ENCODE measurements at places on chromosomes 12 and 14. TPM values are rescaled to one million over a fixed set of nuclear protein-coding genes. Genes with fewer than 3 reads are reported as not detected.

The ENO2 gene
- 95.5 TPM for total RNA-seq

The KRT77 gene
- not detected for total RNA-seq

The SERPINA5 gene
- total RNA-seq = not detected

DNA sequence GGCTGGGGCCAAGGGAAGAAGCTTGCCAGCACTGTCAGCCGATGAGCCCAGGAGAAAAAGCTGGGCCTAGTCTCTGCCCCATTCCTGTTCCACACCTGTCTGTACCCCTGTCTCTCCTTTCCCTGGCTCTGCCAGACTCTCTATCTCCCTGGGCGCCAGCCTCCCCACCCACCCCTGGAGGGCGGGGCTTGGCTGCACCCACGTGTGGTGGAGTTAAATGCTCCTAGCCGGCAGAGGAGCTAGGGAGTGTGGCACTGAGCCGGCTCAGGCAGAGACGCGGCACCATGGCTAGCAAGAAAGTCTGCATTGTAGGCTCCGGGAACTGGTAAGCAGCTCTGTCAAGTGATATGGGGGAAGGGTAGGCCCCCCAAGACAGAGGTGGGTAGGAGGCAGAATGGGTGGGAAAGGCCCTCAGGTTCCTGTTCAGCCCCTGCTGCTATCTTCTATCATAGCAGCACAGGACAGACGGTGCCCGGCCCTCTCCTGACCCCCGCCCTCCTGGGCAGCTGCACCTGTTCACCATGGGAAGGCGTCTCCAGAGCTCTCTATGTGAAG is at the start of gene GPD1:
GPD1 (plus strand) TSS at position 242 of the 555 bp plus-strand sequence; CDS start at position 285, 43 bp downstream.
- no peak for DNase-seq

GRCh38 chr14:60856111-60856510 is 121.5 kb downstream of the MNAT1 start:
- no peak for DNase-seq

- DNase-seq = no peak
Measured at GRCh38 chr12:69851976-69852375, 26.9 kb downstream of the MYRFL start.

DNA sequence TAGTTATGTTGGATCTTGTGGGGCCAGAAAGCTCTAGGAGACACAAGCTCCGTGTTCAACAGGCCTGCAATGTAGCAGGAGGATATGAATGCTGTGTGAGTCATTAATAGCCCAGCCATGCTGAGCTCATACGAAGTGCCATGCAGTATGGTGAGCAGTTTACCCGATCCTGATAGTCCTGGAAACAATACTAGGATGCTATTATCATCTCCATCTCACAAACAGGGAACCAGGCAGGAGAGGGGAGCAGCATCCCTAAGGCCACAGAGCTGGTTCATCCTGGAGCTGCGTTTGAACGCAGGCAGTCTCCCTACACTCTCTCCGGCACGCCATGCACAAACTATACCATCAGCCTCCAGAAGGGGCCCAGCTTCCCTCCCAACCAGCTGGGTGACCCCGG is 20.5 kb downstream of the TTC7B start:
- no peak for DNase-seq

DNA sequence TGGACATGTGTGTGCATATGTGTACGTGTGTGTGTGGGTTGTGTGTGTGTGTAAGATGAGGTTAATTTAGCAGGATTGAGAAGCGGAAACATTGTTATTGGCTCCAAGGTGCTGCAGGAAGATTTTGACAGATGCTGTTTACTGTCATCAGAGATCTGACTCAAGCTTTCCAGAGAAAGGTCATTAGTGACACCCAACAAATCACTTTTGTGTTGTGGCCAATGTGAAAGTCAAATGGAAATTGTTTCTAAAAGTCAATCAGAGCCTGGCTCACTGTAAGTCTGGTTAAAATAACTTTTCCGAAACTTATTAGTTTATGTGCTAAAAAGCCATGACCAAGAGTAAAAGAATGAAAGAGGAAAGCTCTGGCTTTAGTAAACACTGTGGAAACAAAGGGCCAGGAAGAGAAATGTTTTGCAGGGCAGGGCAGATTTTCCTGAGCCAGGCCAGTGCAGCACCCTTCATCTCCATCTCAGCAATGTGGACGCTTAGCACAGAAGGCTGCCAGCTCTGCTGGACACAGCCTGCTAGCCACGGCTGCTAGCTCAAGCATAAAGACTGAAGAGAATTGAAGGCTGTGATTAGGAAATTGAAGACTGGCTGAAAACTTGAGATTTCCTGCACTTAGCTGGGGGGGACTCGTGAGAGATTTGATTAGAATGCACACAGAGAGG is 235.8 kb downstream of the NEDD1 start:
- DNase-seq = no peak

The PTPRO gene
- total RNA-seq = 1.00 TPM

DNA sequence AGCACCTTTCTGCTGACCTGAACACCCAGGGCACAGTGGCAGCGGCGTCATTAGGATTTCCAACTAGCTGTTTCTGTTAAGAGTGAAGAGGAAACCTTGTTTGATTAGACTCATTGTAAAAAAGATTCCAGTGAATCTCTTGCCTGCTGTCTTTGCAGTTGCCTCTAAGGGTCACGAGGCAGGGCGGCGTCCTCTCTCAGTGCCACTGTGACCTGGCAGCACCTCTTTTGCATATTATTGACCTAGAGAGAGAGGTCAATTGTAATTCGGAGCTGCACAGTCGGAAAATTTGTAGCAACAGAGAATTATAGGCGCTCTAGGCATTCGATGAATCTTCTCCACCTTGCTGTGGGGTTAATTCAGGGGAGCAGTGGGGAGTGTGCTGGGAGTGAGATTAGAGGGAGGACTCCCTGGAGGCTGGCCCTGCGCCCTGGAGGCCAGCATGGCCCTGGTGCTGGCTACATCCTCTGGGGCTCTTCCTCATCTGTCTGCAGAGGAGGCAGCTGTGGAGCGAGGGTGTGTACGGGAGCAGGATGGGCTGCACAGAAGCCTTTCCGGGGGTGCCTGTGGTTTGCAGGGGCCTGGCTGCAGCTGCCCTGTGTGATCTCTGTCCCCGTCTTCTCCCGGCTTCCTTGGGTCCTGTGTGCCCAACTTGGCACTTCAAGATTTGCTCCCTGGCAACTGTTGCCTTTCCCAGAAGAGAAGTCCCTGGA is 14.3 kb downstream of the PACS2 start:
- DNase-seq = no peak

Data from CD8-positive, alpha-beta T cell (primary cell).